ENCODE measurements at places on chromosomes 3 and 15.

DNA sequence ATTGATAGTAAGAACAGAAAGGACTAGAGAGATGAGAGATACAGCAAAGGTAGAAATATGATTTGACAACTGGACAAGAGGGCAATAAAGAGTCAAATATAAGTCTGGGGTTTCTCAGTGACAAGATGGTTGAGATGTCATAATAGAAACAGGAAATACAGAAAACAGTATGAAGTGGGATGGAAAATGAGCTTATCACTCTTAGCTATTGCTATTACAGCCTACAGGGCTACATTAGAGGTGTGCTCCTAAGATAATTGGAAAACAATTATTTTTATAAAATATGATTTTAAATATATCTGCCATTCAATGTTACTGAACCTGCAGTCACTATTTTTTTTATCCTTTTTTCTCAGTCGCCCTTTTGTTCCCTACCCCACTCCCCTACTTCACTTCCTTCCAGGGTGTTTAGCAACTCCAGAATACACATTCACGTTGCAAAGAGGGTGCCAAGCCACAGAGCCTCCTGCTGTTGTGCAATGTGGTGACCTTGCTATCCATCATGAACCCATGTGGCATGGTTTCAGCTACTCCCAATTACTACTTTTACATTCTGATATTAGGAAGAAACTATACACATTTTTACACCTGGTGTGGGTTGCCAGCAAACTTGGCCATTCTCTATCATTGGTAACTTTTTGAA is 6.0 kb downstream of the NRG4 start:
- no peak for DNase-seq

DNA sequence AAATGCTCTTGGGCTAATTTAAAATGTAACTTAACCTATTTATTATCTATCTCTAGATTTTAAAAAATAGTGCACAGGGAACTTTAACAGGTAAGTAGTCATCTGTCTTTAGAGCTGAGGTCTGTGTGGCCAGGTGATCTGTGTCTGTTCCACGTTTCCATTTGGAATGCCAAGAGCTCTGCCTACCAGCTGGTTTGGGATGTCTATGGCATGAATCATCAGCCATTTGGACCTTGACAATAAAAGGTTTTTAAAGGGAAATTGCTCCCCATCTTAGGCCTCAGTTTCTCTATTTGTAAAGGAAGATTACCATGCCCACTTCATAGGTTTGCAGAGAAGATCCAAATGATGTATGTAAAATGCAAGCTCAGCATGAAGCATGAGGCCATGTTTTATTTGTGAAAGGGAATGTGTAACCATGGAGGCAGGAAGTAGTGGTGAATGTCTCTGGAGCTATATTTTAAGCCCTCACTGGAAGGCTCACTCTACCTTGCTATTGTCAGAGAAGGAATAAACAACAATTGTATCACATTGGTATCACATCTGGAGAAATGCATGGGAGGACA is 548.1 kb upstream of the LMCD1 start:
- DNase-seq, result no peak

GRCh38 chr3:16338999-16339398 is 74.0 kb downstream of the OXNAD1 start:
- DNase-seq, result no peak

DNA sequence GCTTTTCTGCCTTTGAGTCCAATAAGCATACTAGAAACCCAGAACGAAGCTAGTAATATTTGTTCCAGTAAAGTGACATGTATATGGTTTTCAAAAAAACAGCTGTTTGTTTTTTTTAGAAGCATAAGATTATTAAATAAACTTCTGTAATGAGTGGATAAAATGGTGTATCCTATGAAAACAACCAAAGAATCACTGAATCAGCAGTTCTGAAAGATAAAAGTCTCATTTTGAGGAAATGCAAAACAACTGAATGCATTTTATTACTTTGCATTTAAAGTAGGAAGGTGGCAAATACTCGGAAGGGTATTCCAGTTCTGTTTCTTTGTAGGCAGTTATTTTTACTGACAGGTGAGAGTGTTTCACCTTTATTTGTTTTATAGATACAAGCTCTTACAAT is 107.0 kb downstream of the CNTN4 start:
- DNase-seq, result no peak

DNA sequence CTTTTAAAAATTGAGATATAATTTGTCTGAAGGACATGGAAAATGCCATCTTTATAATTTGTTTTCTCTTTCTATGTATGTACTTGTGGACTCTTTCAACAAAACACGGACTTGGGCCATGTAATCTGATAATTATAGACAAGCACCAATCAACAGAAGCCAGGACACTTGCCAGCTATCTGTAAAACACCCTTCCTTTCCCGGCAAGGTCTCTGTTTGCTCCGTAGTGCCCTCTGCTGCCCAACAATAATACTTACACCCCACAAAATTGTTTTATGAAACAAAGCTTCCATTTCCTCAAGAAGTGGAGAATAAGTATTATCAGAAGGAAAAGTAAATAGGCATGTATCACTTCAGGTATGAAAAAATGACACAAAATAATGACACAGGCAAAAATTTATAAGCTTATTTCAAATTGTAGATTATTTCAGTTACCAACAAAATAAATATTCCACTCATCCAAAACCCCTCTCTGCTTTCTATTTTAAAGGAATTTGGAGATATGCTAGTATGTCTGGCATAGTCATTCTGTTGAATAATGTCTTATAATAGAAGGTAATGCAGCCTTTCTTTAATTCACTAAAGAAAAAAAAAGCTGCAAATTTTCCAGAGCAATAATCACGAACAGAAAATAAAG is 32.8 kb downstream of the MYH15 start:
- no peak for DNase-seq
